LHCN-M2 (cell line): ENCODE measurements at places on chromosomes 2 and 18. TPM values are rescaled to one million over a fixed set of nuclear protein-coding genes. Genes with fewer than 3 reads are reported as not detected.

DNA sequence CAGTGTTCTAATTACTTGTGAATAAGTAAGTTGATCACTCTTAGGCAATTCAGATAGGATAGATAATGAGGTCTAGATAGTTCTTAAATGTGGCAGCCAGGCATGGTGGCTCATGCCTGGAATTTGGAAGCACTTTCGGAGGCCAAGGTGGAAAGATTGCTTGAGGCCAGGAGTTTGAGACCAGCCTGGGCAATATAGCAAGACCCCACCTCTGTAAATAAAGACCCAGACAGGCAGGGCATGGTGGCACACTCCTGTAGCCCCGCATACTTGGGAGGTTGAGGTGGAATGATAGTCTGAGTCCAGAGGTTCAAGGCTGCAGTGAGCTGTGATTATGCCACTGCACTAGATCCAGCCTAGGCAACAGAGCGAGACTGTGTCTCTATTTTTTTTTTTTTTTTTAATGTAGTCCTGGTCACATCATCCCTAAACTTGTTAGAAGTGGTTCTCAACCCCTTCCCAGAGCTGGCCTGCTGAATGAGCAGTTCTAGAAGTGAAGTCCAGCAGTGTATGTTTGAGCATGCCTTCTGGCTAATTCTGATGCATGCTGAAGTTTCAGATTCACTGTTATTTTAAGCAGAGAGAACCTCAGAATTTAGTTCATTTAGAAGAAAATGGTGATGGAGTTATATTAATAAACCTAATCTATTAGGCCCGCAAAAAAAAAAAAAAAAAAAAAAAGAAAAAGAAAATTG, 306.2 kb downstream of the PRKCE start:
- DNase-seq = no peak

GRCh38 chr2:237297421-237298150, 116.4 kb downstream of the COL6A3 start:
- DNase-seq = no peak

DNA sequence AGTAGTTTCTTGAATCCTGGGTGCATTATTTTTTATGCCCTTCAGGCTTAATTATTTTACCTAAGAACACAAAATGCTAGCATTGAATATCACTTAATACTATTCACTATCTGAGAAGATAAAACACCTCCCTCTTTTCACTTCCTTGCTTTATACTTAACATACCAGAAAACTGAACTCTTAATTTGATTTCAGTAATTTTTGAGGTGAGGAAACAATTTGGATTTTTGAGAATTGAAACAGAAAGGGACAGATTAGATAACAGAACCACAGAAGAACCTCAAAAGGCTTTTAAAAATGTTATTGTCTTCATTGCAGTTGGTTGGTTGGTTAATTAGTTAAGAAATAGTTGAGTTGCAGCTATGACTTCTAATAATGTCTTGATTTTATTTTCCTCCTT, 69.5 kb downstream of the GPD2 start:
- no peak for DNase-seq

- no peak for DNase-seq
Observed at GRCh38 chr2:75337619-75338018, 138.3 kb upstream of the TACR1 start.

DNA sequence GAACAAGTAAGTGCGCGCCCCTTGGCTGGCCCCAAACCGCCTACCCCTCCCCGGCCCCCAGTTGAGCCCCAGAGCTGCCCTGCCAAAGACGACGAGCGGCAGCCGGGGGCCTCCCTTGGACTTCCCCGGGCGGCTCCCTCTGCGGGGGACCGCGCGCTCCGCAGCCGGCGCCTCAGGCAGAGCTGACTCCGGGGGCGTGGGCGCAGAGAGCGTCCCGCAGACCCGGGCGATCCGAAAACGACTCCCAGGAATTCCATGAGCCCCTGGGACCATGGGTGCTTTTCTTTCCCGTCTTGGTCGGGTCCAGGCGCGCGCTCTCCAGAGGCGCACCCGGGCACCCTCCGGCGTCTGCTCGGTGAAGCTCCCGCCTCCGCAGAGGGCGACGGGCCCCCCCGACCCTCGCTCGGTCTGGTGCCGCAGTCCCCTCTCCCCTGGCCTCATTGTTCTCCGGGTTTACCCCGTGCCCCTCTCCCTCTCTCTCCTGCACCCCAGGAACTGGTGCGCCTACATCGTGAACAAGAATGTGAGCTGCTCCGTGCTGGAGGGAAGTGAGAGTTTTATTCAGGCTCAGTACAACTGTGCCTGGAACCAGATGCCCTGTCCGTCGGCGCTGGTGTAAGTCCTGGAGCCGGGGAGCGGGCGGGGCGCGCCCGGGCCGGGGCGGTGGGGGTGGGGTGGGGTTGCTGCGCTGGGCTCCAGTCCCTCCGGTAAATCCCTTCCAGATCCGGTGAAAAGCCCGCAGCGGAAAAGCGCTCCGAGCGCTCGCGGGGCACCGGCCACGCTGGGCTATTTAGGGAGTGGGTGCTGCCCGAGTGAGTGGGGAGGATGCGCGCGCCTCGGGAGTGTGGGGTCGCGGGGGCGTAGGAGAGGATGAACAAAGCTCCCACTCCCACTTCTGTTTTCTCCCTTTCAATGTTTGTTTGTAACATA, 776 bp downstream of the EMILIN2 start:
- DNase-seq = no peak

DNA sequence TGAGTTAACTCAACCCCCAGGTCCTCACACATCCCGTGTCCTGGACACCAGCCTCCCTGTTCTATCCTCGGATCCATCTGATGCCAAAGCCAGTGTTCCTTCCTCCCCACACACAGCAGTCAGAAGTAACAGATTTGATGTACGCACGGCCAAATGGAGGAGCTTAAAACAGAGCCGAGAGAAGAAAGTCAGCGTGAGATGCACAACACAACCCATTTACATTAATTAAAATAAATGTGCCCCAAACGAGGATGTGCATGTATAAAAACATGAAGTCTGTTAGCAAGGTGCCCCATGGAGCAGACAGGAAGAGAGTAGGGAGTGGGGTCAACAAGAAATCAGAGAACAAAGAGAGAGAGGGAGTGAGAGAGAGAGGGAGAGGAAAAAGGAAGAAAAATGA, 191.2 kb downstream of the HAUS1 start:
- DNase-seq = no peak

GRCh38 chr2:189300916-189301315, 121.4 kb upstream of the COL5A2 start:
- no peak for DNase-seq

DNA sequence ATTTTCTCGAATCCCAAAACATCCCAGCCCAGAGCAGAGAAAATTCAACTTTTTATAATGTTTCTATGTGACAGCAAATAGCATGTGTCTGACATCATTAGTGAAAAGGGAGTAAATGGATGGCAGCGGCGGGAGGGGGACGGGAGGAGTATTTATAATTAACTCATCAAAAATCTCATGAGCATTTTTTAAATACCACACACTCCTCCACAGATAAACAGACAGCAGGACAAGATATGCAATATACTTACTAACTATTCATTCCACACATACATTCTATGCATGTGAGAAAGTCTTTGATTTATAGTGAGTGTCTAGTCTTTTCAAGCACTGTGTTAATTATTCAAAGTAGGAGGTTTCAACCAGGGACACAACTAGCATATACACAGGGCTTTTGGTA, 107.6 kb downstream of the LRP2 start:
- DNase-seq = no peak

- no peak for DNase-seq
Observed at GRCh38 chr2:232476045-232476444, 11.6 kb downstream of the ECEL1 start.

DNA sequence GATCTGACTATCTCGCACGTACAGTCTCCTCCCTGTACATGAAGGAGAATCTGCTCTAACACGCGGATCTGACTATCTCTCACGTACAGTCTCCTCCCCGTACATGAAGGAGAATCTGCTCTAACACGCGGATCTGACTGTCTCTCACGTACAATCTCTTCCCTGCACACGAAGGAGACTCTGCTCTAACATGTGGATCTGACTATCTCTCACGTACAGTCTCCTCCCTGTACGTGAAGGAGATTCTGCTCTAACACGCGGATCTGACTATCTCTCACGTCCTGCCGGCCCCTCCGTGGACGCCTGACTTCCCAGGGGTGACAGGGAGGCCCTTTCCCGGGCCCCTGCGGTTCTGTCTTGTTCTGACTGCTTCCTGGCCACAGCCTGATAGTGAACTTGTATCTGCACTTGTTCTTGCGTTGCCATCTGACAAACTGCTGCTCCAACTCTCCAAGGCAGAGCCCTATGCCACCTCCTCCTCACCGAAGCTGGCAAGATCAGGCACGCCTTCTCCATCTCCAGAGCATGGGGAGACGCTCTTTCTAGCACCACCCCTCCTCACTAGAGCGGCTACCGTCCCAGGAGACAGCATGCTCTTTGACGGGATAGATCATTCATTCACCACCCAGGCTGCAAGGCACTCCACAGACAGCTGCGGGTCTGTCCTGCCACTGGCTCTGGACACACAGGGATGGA, 238.6 kb downstream of the TWIST2 start:
- no peak for DNase-seq

DNA sequence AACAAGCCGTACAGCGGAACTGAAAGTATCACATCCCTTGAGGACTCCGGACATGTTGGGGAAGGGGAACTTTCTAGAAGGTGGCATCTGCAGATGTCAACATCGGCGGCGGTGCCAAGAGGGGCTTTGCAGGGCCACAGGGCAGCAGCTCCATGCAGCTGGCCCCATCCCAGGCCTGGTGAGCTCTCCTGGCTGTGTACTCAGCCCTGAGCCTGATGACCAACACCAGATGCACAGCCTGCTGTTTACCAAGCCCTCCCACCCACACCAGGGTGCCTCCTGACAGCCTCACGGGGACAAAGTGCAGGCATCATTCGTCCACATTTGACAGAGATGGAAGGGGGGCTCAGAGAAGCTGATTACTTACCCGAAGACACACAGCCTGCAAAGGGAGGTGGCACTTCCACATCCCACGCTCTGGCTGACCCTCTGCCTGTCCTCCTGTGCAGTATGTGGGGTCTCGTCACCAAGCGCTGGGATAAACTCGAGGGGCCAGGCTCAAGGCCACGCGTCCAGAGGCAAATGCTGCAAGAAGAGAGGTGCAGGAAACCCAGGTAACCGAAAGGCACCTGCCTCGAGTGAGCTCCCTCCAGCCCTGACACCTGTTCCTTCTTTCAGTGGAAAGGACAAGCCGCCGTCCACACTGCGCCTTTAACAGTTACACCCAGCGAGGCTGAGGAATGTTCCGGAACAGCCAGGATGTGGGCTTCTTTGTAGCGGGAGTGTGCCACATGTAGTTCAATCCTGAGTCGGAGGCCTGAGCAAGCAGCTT, 69.0 kb upstream of the ASAP2 start:
- DNase-seq = no peak

- DNase-seq = no peak
Observed at GRCh38 chr2:226508683-226509082, 290.9 kb downstream of the IRS1 start.

DNA sequence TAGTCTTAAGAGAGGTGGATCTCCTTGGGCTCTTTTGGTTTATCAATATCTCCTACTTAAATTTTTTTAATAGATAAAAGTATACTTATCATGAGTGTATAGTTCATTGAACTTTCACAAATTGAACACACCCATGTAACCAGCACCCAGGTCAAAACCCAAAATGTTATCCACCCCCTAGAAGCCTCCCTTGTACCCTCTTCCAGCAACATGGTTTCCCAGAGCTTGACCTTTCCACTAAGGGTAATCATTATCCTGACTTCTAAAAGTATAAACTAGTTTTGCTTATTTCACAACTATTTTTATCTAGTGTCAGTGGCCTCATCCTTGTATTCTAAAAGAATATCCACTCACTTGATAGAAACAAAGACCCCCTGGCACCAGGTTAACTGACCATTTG, 106.8 kb downstream of the MDH1 start:
- DNase-seq = no peak

DNA sequence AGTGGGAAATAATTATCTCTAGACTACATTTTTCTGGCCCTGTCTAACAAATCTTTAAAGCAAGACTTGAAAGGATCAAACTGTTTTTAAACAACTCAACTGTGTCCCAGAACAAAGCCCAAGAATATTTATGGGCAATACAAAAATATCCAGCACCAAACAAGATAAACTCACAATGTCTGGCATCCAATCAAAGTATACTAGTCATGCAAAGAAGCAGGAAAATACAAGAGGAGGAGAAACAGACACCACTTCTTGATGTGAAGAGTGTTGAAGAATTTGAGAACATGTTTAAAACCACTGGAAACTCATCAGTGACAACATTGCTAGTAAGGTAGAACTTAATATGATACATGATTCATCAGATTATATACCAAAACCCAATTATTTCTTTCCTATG, 66.1 kb upstream of the CDC42EP3 start:
- DNase-seq = peak; percentile 56

DNA sequence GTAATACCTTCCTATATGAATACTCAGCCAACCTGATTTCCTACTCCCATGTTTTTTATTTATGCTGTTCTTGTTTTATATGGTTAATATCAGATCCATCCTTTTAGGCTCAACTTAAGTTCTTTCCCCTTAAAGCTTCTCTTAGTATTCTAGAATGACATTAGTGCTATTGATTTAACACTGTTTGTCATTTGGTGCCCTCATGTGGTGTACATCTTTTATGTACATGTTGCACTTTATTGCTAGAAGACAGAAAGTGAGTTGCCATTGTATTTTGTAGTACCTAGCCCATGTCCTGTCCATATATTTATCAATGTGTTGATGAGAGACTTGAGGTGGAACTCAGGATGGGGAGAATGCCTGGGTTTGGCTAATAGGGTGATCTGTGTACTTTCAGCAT, 2.5 kb downstream of the HTRA2 start:
- peak; percentile 57 for DNase-seq

DNA sequence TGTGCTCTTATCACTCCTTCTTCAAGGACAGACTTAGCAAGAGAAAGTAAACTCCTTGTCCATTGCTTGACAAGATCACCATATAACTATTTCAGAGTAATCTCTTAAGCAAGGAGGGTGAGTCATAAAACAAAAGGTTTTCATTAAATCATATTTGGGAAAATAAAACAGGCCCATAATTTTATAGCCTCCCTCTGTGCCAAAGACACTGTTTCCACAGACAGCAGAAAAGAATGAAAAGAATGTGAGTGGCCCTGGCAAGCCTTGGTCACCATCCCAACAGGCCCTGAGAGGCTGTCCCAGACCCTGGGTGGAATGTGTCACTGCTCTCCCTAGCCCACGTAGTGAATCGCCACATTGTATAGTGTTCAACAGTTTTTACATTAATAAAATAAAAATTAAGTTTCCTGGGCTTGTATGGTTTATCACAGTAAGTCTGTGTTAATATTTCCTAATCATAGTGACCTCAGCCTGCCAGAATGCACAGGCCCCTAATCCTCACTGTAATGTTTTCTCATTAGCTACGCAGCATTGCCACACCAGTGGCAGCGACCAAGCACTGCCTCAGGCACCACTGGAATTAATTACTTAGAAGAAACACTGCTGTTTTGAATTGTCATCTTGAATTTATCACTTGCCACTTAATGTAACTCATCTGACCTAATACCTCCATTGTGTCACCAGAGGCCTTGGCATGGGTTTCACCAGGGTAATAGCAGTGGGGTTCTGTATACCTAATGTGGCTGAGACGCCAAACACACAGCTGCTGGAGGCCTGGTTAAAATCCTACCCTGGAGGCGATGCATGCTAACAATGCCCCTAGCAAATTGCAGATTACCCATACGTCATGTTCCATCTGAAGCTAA, 401.9 kb downstream of the LNPK start:
- DNase-seq = peak; percentile 39

- no peak for DNase-seq
Observed at GRCh38 chr2:199364153-199364552, 93.6 kb downstream of the SATB2 start.

NT5C1B gene
- total RNA-seq = not detected in 2 replicates

MYOM1 gene
- total RNA-seq = under 0.01 and 0.06 TPM in 2 replicates

SNED1 gene
- 35.5 and 53.1 TPM in 2 replicates for total RNA-seq

LYG1 gene
- 0.26 and 0.86 TPM in 2 replicates for total RNA-seq

RIT2 gene
- total RNA-seq = not detected in 2 replicates

UGT1A6 gene
- total RNA-seq = not detected in 2 replicates

TRMT61B gene
- total RNA-seq = 9.6 and 11.9 TPM in 2 replicates

ZAP70 gene
- 0.40 TPM in 1 of 2 replicates, not detected in the other for total RNA-seq
